T-cell (primary cell): ENCODE measurements at places on chromosomes 2 and 18.

GRCh38 chr2:113755035-113755834 lies 1.2 kb downstream of the SLC35F5 start:
- no peak for DNase-seq

DNA sequence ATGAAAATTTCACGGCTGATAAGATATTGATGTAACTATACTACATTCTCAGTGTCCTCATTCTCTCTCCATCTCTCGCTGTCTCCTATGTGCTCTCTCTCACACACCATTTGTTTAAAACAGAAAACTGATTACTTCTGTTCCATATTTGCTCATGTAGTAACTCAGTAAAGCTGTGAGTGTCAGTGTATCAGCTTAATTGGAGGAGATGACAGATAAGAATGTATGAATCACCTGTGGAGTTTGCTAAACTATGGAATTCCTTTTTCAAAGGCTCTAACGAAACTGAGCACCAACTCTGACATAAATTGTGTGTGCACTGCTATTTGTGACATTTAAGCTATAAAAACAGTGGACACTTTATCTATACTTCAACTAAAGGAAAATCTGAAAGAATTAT lies 1080.0 kb downstream of the DSC3 start:
- DNase-seq = no peak

- DNase-seq = no peak
Measured at GRCh38 chr2:232927032-232927792, 57.1 kb downstream of the SNORC start.

GRCh38 chr2:222656526-222657446 lies 894 bp upstream of the FARSB start:
- no peak for DNase-seq

DNA sequence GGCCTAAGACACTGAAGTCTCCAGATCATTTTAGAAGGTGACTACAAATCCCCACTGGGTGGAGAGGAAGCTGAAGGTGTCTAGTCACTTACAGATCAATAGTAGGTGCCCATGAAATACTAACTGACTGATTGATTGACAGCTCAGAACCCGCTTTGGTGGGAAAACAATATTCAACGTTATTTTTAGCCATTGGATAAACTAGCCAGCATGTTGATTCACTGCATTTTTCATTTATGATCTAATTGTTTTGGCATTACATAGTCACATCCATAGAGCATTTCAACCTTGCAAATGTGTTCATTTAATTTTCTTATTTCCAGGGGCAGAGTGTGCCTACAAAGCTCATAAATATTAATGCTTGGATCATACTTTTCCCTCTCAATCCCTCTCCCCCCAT lies 162.3 kb downstream of the MREG start:
- no peak for DNase-seq

DNA sequence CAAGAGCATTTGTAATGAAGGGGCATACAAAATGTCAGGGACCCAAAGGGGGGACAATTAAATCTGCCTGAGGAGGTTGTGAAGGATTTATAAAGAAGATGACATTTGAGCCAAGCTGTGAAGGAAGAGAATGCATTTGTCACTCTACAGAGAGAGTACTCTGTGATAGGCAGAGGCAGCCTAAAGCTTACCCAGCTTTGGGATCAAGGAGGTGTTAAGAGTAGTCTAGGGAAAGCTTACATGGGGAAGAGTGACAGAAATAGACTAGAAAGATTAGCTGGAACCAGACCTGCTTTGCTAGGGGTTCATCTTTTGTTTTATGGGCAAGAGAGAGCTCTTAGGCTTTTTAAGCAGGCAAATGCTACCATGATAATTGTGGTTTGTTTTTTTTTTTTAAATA lies 169.1 kb upstream of the CYP26B1 start:
- no peak for DNase-seq

GRCh38 chr2:135676031-135676430 lies 65.6 kb upstream of the UBXN4 start:
- DNase-seq = no peak

DNA sequence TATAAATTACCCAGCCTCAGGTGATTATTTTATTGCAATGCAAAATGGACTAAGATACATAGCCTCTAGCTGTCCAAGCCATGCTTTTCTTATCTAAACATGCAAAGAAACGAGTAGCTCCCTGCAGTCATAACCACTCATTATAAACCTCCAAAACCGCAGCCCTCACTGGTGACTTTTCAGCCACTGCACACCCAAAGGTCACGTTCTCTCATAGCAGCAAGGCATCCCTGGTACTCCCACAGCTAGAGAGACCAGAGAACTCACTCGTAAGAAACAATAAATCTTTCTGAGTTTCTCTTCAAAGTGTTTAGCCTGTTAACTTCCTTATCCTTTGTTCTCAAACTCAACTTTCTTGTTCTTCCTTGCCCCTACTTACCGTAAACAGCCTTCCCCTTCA lies 28.5 kb upstream of the RALBP1 start:
- no peak for DNase-seq

- DNase-seq = no peak
Measured at GRCh38 chr2:189024901-189025618, 50.9 kb downstream of the COL3A1 start.

GRCh38 chr2:158021226-158021625 lies 80.5 kb upstream of the UPP2 start:
- DNase-seq = no peak

- no peak for DNase-seq
Measured at GRCh38 chr2:129909651-129910418, 69.6 kb upstream of the RAB6C start.

DNA sequence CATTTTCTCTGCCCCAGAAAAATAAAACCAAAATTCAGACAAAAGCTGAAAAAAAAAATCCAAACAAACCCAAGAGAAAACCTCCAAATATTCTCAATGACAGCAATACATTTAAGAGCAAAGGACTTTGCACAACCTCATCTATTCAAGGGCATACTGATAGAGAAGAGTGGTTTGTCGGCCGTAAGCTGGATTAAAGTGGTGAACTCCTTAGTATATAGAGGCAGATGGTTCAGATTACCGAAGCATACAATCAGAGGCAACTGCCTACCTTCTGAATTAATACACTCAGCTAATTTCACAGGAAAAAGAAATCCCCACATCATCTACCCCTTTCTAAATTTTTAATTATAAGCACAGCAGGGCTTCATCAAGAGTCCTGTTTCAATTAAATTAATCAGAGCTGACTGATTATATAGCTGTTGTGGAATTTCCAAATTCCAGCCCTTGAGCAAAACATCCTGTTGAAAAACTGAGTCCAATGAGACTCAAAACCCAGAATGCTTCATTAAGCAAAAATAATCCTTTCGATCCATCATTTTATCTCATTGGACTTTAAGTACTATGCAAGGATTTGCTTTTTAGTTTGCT lies at the start of gene CPLX4:
Gene CPLX4, minus strand, starts transcription at position 190 of the 591 bp plus-strand sequence. Its CDS starts 187 bp downstream, at position 3.
- DNase-seq = no peak

DNA sequence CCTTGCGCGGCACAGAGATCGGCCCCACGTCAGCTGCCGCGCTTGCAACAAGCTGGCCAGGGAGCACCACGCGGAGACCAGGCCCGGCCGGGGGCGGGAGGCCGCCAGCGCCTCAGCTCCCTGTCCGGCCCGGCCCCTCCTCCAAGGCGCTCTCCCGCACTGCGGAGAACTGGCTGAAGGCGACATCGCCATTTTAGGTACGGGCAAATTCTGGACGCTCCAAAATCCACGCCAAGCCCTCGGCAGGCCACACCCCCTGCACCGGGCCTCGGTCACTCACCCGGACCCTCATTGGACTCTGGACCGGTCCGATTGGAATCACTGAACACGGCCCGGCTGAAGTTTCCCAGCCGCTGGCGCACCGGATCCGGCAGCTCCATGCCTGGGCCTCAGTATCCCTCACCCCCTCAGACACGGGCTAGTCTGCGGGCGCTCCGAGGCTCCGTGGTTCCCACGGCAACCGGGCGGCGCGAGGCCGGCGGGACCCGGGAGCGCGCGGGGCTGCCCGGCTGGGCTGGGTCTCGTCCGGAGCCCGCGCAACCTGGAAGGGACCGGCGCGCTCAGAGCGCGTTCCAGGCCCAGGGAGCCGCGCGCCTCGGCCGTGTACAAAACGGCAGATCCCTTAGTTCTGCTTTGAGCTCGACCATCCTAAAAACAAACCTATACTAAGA lies at the start of gene TMEM17:
Gene TMEM17, minus strand, starts transcription at position 446 of the 671 bp plus-strand sequence. Its CDS starts 66 bp downstream, at position 380.
- DNase-seq = no peak

DNA sequence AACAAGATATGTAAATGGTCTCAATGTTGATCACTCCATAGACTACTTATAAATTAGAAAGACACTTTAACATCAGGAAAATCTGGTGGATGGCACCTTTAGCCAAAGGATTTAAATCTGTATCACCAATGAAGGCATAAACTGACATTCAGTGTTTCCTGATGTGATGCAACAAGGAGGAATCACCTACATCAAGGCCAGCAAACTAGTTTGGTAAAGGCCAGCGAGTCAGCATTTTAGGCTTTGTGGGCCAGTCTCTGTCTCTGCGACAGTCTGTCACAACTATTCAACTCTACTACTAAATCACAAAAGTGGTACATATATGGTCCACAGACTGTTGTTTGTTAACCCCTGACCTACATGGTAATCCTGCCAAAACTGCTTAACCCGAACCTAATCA lies 33.3 kb downstream of the C2orf76 start:
- DNase-seq = no peak

DNA sequence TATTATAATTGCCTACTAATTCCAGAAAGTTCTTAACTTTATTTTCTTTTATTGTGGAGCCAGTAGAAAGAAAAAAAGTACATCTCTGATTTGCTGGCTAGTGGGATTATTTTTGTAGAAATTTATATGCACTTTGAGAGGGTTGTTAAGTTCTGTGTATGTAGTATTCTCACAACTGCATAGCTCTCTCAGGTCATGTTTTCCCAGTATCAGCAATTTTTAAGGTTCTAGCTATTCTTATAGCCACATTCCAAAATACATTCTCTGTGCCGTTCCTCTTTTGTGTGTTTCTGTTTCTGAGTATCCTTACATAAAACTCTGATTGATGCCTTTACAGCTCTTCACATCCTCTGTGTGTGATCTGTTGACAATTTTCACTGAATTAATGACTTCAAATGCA lies 199.3 kb upstream of the KYNU start:
- no peak for DNase-seq

DNA sequence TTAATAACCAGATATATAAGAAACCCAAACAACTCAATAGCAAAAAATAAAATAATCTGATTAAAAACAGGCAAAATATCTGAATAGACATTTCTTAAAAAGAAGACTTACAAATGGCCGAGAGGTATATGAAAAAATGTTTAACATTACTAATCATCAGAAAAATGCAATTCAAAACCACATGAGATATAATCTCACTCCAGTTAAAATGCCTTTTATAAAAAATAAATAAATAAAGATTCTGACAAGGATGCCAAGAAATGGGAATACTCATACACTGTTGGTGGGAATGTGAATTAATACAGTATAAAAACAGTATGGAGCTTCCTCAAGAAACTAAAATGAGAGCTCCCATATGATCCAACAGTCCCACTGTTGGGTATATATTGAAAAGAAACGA lies 33.9 kb upstream of the BMP10 start:
- DNase-seq = no peak

- DNase-seq = no peak
Measured at GRCh38 chr2:66340521-66340920, 94.4 kb upstream of the MEIS1 start.

DNA sequence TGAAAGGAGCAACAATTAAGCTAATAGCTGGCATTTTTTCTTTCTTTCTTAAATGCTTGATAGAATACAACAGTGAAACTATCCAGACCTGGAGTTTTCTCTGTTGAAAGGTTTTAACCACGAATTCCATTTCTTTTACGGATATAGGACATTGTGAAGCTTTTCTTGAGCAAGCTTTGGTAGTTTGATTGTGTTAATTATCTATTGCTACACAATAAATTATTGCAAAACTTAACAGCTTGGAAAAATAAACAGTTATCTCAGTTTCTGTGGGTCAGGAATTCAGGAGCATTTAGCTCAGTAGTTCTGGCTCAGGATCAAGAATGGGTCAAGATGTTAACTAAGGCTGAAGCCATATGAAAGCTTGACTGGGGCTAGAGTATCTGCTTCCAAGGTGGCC lies 11.7 kb downstream of the PHOSPHO2 start:
- DNase-seq = no peak

DNA sequence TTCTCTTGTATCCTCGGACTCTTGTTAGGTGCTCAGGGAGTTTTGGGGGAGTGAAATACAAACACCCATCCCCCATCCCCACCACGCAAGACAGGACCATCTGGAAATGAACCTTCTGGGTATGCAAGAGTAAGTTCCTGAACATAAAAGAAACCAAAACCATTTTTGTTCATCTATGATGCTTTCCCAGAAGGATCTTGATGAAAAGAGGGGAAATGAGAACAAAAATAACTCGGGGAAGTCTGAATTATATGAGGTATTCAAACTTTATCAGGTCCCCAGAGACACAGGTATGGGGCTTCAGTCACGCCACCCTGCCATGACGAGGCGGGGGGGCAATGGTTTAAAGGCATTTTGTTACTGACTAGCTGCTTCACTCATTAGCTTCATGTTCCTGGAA lies 68.6 kb upstream of the DNMT3A start:
- DNase-seq = no peak

- no peak for DNase-seq
Measured at GRCh38 chr18:22734791-22735627, 198.1 kb upstream of the RBBP8 start.

- DNase-seq = no peak
Measured at GRCh38 chr2:105708697-105709096, 36.0 kb upstream of the NCK2 start.

- DNase-seq = no peak
Measured at GRCh38 chr2:176173567-176174381, 14.7 kb upstream of the HOXD1 start.

GRCh38 chr2:59484673-59485072 lies 1068.8 kb downstream of the BCL11A start:
- DNase-seq = no peak

- DNase-seq = no peak
Measured at GRCh38 chr2:186780701-186781316, 68.2 kb downstream of the ZSWIM2 start.

DNA sequence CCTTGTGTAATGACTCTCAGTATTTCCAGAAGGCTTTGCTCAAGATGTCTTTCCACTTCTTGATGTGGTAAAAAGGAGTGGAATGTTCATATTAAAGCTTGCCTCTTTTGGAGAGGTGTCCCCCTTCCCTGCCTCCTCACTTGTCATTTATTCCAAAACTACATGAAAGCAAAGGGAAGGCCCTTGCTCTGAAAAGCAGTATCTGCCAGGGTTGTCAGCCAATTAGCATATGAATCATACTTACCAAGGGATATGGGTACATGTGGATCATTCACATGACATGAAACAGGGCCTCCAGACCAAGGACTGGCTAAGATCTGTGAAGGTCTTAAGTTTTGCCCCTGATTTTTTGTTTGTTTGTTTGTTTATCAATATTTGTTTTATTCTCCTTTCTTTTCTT lies 31.3 kb downstream of the ANXA4 start:
- no peak for DNase-seq

GRCh38 chr2:30454571-30454970 lies 7.5 kb downstream of the LCLAT1 start:
- DNase-seq = no peak

- DNase-seq = no peak
Measured at GRCh38 chr2:237221443-237221842, 135.8 kb downstream of the COPS8 start.
